ENCODE measurements at places on chromosomes 4 and X.

- no peak for DNase-seq
These were observed 159.3 kb downstream of the PALLD start for GRCh38 chr4:168656055-168656660.

DNA sequence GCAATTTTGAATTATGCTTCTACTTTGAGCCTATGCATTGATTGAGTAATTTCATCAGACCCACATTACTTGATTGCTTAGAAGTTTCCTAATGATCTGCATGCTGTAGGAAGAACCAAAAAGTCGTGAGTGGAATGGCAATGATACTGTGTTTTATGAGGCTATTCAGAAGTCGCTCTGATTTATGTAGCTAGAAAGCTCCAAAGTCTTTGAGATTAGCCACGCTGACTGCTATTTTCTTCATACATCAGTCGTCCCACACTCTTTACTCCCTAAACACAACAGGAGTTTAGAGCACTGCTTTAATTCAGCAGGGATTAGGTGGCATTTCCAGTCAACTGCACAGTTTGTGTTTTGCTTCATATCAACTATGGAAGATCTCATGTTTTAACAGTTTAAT, 4.1 kb downstream of the GRID2 start:
- DNase-seq = no peak

- DNase-seq = no peak
These were observed 149.6 kb downstream of the INPP4B start for GRCh38 chr4:142696334-142697122.

DNA sequence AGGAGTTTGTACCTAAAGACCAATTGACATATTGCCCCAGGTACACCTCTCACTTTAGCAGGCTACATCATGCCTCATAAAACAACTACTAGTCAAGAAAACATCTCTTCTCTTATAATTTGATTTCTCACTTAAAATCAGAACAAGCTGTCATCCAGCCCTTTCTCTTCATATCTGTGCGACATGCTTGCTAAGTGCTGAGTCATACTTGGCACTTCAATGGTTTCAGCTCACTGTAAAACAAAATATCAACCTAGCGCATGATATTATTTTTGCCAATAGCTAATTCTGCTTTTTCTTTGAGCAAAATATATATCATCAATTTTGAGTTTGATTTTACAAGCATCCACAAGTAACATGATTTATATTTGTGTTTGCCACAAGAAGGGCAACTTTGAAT, 27.9 kb upstream of the FUNDC1 start:
- peak; percentile 5 for DNase-seq

GRCh38 chr4:88614058-88614457, 21.8 kb downstream of the HERC3 start:
- no peak for DNase-seq

DNA sequence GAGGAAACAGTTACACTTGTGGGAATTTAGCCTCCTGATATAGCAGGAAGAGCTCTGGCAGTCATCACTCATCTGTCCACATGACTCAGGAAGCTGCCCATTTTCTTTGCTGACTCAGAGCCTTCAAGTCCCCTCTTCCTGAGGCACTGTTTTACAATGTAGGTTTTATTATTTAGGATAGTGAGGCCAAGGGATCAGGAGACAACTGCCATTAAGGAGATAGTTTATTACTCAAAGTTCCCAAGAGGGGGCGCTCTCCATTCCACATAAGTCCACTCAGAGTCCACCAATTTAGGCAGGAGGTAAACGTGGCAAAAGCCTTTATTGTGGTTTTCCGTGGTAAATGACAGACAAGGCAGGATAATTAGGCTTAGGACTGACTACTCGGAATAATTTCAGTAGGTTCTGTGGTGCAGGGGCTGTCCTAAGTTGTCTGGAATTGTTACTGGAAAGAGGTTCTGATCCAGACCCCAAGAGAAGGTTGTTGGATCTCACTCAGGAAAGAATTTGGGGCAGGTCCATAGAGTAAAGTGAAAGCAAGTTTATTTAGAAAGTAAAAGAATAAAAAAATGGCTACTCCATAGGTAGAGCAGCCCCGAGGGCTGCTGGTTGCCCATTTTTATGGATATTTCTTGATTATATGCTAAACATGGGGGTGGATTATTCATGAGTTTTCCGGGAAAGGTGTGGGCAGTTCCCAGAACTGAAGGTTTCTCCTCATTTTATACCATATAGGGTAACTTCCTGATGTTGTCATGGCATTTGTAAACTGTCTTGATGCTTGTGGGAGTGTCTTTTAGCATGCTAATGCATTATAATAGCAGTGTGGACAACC, 96.0 kb upstream of the RAB40AL start:
- DNase-seq = no peak

DNA sequence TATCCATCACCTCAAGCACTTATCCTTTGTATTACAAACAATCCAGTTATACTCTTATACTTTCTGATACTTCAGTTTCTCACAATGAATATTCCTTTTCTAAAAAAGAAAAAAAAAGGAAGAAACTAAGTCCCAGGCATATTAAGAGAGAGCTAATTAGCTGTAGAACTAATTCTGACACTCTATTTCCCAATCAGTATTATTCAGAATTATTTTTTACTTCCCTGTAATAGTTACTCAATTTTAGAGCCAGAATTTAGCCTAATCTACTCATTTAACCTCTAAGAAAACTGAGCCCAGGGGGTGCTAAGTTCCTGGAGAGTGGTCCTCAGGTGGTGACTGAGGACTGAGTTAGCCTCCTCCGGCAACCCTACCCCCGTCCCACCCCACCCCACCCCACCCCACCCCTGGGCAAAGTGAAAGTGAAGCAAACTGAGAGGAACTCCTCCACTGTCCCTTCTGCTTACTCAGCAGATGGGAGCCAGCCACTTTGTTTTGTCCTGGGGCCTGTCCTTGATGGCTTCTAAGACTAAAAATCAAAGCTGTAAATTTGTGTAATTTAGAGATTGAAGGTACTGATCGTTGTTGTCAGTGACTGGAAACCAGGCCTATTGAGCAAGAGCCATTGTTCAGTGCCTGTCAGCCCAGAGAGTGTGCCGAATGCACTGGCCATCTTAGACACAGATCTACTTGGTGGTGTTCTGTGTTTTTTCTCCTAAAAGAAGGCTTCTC, 162.1 kb downstream of the CBR4 start:
- DNase-seq = no peak

DNA sequence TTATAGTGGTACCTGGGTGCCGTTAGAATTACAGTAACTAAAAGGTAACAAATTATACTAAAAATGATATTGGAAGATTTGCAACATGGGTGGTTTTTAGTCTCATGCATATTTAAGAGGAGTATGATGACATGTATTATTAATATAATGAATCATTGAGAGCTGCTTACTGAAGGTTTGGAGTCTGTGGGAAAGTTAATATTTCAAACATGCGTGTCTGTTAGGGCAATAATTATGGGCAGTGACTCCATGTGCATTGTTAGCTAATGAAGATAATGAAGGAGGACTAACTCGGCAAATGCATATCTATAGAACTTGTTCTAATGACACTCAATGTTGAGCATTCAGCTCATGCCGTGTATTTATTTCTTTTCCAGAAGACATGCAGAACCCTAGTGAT, 47.1 kb downstream of the MTHFD2L start:
- DNase-seq = no peak

- no peak for DNase-seq
These were observed 83.4 kb upstream of the INPP4B start for GRCh38 chr4:142929526-142929925.
